SK-N-MC (cell line): ENCODE measurements at places on chromosomes 13 and 19.

- DNase-seq, result no peak
These were observed 245.5 kb upstream of the TSHZ3 start for GRCh38 chr19:31594701-31595100.

- DNase-seq, result no peak
These were observed 242.6 kb downstream of the DCT start for GRCh38 chr13:94236872-94237271.

DNA sequence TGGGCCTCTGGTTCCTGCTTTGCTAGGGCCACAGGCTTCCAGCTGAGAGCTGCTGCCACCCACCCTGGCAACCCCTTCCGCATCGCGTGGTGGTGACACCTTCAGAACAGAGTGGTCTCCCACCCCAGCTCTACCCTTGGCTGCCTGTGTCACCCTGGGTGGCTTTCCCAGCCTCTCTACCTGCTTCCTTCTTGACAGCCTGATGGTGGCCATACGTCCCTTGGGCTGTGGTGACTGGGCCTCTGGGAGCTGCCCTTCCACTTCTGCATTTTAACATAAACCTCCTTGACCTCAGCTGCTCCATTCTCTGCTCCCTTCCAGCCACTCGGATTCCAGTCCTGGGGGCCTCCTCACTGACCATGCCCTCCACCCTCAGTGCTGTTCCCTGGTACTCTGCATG, 17.0 kb downstream of the PAK4 start:
- no peak for DNase-seq

DNA sequence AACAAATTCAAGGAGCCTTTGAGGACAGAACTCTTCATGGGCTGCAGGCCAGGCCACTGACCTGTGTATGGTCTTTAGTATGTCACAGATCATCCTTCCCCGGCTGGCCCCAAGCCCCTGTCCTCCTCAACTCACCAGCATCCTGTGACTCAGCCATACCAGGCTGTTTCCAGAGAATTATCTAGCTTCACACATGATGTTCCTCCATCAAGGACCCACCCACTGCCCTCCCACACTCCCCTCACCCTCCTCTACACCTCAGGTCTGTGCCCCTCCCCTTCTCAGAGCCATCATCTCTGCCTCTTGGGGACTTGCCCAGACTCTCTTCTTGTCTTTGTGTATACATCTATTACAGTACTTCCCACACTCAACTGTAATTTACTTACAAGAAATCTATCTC, 14.7 kb downstream of the DCT start:
- no peak for DNase-seq

- no peak for DNase-seq
These were observed 20.5 kb upstream of the C1QTNF9 start for GRCh38 chr13:24288870-24289269.

DNA sequence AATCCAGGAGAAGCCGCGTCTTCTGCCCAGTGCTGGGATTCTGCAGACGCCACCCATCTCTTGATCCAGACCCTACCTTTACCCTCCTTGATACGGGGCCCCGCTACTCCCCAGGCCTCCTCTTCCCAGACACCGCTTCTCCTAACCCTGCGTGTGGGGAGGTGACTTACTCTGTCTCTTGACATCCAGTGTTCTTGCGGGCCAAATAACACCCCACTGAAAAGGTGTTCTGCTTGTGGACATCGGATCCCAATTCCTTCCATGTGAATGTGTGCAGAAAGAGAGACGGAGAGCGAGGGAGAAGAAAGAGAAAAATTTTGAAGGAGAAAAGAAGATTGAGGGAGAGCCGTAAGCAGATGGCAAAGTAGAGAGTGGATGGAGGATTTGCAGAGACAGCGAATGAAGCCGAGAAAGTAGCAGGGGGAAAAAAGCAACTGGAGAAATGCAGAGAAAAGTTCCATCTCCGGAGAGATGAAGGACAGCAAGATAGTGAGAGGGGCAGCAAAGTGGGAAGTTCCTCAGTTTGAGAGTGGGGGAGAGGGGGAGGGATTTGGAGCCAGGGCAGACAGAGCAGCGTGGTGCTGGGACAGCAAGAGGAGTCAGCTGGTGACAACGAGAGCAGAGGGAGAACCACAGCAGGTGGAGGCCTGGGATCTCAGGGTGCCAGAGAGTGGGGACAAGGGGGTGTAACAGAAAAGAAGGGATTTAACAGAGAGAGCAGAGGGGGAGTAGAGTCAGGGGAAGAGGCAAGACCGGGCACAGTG, 814 bp downstream of the ZNF480 start:
- no peak for DNase-seq

GRCh38 chr19:46542428-46543230, 47.0 kb upstream of the PNMA8B start:
- peak; percentile 44 for DNase-seq

- DNase-seq, result no peak
These were observed 188.4 kb downstream of the ABCC4 start for GRCh38 chr13:95112883-95113282.
